A172 (cell line): ENCODE measurements at places on chromosomes 11 and 22.

DNA sequence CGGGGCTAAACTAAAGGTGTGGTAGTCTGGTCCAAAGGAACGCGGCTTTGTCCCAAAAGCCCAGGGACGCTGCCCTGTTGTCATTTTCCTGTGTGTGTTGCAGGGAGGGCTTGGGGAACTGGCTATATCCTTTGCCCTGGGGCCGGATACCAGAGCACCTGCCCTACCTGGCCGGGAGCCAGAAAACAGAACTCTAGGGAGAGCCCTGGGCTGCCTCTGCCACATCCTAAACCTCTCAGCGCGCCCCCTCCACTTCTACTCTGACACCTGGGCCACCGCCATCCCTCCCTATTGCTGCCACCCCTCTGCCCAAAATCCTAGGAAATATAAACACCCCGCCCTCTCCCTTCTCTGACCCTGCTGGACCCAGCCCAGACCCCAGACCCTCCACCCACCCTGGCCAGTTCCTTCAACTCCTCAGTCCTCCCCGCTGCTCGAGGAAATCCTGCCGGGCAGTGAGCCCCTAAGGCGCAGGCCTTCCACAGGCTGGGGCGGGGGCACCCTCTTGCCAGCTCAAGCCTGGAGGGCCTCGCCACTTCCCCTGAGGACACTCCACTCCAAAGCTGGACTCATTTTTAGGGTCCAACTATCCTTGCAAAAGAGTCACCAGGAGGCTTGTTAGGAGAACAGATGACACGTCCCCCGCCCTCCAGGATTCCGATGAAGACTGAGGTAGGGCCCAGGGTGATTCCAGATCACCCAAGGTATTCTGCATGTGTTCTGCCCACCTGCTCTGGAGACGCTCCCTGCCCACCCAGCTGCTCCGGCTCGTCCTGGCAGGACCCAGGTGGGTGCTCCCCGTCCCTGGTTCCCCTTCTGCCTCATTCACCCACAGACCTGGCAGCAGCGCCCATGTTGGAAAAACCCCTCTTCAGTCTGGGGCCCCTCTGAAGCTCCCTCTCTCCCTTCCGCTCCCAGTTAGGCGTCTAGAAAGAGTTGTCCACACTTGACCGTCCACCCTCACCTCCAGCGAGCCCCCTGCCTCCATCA is 12.2 kb downstream of the KCTD17 start:
- no peak for DNase-seq

- no peak for DNase-seq
These were observed 288.1 kb downstream of the ETS1 start for GRCh38 chr11:128299132-128299726.

GRCh38 chr11:125591649-125592304 is 875 bp upstream of the STT3A start:
- DNase-seq: peak; percentile 14

DNA sequence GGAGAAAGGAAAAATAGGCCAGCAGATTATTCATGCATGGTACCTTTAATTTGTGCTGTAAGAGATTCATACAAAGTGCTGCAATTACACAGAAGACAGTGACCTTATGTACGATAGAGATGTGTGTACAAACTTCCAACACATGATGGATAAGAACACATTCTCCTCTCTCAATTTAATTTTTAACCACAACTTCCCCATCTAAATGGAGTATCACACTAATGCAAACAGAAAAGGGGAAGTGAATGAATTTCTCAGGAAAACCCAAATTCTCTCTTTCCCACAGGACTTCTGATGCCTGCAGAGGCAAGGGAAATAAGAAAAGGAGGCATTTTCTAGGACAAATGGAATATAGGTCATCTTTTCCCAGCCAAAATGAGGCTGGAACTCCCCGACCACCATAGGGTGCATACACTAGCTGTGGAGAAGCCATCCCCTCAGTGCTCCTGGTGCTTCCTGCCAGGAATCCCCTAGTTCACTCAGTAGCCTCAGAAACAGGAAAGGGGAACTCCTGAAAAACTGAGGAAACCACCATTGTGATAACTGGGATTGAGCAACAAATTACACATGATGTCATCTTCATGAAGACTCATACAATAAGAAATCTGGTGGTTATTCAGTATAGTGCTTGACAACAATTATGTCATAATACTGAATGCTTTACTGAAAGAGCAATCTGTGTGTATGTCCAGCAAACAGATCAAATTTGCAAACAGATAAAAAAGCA is 22.4 kb downstream of the MMP10 start:
- peak; percentile 55 for DNase-seq

DNA sequence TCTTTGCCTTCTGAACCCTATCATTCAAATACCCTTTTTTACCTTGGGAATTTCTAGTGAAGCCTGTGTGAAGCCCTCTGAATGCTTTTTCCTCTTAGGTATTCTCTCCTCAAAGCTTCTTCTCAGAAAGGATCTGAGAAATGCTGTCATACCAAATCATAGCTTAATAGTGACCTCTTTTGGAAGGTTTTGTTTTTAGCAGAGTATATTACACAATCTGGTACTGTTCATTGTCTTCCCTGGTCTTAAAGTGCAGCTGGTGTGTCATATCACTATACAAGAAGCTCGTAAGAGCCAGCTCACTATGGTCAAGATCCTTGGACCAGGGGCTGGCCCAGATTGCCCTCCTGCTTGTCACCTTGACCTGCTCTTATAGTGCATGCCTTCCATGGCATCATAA is 204.4 kb upstream of the ANO5 start:
- DNase-seq: no peak

DNA sequence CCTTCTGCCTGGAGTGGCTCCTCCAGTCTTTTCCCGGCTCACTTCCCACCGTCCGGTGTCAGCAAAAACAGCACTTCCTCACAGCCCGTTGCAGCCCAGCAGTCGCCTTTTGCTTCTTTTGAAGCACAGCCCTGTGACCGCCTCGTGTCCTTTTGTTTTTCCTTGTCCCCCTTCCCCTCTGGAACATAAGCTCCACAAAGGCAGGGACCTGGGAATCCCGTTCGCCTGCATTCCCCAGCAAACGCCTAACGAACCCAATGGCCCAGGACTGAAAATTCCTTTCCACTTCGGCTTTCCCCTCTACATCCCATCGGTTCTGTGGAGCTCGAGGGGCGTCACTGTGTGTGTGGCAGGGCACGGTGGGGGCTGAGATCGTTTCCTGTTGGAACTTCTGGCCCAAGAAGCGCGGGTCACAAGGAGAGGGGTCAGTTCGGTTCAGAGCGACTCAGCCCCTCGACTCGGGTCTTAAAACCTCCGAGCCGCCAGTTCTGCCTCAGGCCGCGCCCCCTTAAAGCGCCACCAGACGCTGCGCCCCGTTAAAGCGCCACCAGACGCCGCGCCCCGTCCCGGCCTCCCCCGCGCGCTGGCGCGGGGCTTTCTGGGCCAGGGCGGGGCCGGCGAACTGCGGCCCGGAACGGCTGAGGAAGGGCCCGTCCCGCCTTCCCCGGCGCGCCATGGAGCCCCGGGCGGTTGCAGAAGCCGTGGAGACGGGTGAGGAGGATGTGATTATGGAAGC is 841 bp downstream of the RIC8A start:
- peak; percentile 64 for DNase-seq

DNA sequence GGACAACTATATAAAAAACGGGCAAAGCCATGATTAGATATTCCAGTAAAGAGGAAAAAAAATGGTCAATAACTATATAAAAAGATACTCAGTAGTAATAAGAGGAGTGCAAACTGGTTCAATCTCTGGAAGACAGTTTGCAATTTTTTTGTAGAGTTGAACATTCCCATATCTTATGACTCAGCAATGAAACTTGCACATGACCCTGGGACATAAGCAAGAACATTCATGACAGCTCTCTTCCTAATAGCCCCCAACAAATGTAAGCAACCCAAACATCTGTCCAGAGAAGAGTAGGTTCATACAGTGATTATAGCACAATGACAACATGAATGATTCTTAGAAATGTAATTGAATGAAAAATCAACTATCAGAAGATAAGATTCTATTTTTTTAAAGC is 21.8 kb upstream of the CSF2RB start:
- DNase-seq: no peak

DNA sequence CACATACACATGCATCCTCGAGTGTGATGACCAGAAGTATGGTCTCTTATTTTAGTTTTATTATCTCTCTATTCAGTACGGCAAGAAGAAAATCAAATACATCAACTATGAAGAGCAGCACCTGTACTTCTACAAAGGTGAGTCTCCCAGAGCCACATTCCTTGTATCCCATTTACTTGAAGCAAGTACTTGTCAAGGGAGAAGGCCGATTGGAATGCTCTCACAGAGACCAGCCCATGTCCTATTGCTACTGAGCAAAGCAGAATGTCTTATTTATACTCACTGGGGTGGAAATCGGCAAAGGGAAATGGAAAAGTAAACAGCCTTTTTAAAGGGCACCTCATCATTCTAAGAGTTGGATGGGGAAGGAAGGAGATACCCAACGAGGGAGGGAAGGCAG is 72.6 kb upstream of the OR5AK2 start:
- no peak for DNase-seq

DNA sequence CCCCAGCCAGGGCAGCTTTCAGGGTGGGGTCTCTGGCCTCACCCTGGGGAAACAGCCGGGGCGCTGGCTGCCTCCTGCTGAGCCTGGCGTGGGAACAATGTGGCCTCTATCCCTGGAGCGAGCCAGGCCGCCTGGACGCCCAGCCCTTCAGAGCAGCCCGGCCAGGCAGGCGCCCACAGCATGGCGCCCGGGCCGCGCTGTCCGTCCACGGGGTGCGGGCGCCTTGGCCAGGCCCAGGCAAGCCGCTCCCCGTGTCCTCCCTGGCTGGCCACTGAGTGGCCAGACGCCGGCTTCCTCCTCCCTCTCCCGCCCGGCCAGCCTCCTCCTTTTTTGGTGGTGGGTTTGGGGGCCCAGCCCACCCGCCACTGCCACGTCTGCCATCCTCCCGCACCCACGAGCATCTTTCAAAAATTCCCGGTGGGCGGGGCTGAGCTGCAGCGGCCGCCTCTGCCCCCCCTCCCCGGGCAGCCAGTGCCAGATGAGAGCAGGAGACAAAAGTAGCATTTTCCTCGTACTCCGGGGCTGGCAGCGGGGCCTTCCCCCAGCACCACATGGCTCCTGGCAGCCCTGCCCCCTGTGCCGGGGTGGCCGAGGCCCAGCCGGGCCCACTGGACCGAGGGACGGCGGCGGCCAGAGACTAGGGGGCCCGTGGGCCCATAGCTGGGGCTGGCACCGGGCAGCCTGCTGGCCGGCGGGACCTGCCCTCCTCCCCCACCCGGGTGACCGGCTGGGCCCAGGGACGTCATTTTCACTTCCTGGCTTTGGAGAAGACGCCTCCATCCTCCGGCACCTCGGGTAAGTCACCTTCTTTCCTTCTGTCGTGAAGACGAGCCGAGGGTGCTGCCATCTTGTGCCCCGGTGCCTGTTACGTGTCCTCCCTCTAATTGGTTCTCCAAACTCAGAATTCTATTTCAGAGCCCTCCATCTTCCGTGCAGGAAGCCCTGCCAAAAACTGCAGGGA is 70.2 kb upstream of the PPARA start:
- no peak for DNase-seq

DNA sequence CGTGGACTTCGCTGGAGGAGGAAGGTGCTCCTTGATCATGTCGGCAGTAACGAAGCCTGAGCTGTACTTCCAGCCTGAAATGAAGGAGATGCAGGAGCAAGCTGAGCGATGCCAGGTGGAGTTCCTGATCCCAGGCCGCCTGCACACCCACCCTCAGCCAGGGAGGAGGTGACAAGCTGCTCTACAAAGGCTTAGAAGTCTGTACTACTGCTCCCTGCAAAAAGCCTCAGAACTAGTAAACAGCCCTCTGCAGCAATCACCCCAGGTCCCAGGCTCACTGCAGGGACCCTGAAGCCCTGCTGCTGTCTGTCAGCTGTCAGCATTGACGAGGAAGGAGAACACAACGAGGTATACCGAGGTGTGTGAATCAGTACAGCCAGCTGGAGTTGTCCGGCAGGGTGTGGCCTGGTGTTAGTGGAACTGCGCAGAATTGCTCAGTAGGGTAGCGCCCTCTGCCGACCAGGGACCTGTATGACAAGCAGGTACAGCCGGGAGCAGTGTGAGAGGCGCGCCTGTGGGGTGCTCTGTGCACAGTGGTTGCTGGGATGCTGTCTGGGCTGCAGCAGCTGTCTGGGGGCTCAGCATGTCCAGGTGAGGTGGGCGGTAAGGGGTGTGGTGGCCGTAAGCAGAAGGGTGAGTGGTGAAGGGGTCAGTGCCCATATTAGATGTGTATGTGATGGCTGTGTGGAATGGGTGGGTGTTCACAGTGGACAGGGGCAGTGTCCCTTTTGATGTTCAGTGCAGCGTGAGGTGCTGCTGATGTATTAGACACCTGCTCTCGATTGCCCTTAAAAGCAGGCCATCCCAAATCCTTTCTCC is 7.6 kb downstream of the CYB5R2 start:
- DNase-seq: peak; percentile 80

- no peak for DNase-seq
These were observed 50.9 kb downstream of the MCAM start for GRCh38 chr11:119266063-119266462.

- no peak for DNase-seq
These were observed 91.2 kb upstream of the BID start for GRCh38 chr22:17865183-17866055.

DNA sequence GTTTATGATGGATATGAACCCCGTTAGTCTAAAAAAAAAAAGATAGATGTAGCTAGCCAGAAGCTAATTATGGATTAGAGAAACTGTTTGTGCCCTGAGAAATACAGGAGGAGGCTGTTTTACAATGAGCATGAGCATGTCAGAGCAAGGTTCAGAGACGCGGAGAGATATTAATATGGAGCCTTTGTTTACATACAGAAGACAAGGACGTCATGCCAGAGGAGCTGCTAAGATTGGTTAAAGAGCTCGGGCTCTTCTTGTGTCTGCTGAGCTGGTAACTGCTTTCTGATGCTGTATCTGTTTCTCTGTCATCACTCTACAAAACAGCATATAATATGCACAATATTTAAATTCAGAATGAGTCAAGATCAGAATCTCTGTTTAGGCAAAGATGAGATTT is 24.9 kb upstream of the CCDC89 start:
- DNase-seq: no peak

DNA sequence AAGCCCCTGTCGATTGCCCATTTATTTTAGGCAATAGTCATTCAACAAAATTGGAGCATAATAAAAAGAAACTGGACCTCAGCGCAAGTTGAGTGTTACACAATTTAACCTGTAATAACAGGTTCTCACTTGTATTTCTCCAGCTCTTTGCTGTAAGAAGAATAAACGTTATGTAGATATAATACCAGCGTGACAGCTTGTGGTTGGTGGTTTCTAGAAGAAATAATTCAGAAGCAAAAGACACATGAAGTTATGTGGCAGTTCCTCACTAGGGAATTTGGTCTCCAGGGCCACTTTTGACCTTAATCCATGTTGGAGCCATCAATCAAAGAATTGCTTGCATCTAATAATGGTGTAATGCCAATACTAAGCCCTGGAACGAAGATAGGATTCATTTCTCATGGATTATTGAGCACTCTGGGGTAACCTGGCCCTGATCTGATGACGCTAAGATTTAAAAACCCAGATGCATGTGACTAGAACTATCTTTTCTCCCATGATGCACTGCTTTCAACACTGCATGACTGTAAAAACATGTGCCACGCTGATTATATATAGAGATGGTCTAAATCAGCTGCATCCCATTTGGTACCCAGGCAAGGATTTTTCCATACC is 129.7 kb upstream of the LDLRAD3 start:
- no peak for DNase-seq
